ENCODE measurements at places on chromosomes 1 and 21. TPM values are rescaled to one million over a fixed set of nuclear protein-coding genes. Genes with fewer than 3 reads are reported as not detected.

BTBD19 gene
- 6.2 TPM for total RNA-seq

XPR1 gene
- total RNA-seq, result 37.8 TPM

PPIAL4G gene
- total RNA-seq, result not detected

PRKAA2 gene
- total RNA-seq, result 2.9 TPM

SNRPE gene
- total RNA-seq, result 46.5 TPM

MATN1 gene
- not detected for total RNA-seq

PGLYRP4 gene
- total RNA-seq, result not detected

S100A3 gene
- 1.3 TPM for total RNA-seq

TRIM58 gene
- total RNA-seq, result 0.33 TPM

BCAR3 gene
- total RNA-seq, result 36.1 TPM

PRAMEF14 gene
- not detected for total RNA-seq
